ENCODE measurements at places on chromosomes 6 and 20.

GRCh38 chr6:83459663-83460062 lies 28.8 kb upstream of the ME1 start:
- DNase-seq = no peak

DNA sequence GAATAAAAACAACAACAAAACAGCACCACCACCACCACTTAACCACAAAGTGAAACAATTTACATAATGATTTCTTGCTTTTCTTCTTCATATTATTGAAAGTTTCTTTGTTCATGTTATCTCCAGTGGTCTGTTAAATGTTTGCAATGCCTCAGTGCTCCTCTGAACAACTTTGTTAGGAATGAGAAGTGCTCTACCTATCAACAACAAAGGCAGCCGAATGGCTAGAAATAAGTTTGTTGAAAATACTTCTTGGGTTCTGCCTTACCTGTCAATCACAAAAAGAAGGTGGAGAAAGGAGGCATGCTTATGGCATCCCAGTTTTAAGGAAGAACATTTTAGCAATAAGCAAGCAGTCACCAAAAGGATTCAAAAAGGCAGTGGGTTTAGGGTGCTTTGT lies 490.2 kb downstream of the PRKN start:
- no peak for DNase-seq

- DNase-seq = no peak
These were observed 129.4 kb downstream of the TRIM27 start for GRCh38 chr6:28794175-28795002.

GRCh38 chr20:60202046-60202445 lies 243.8 kb downstream of the CDH26 start:
- no peak for DNase-seq

- no peak for DNase-seq
These were observed 26.3 kb downstream of the BHLHE23 start for GRCh38 chr20:62980380-62980960.

DNA sequence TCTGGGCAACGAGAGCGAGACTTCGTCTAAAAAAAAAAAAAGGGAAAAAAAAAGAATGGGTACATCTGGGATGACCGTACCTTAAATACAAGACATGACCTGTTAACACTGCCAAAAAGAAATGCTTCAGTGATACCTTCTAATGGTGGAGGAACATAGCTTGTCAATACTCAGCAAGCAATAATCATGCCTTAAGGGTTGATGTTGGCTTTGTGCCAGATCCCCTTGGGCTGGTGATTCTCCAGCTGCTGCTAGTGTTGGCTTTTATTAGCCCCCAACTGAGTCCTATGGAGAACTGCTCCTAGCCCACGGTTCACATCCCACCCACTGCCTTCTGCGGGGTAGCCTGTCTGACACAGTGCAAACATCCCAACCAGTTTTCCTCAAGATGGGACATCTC lies 134.9 kb downstream of the PLCB1 start:
- no peak for DNase-seq

DNA sequence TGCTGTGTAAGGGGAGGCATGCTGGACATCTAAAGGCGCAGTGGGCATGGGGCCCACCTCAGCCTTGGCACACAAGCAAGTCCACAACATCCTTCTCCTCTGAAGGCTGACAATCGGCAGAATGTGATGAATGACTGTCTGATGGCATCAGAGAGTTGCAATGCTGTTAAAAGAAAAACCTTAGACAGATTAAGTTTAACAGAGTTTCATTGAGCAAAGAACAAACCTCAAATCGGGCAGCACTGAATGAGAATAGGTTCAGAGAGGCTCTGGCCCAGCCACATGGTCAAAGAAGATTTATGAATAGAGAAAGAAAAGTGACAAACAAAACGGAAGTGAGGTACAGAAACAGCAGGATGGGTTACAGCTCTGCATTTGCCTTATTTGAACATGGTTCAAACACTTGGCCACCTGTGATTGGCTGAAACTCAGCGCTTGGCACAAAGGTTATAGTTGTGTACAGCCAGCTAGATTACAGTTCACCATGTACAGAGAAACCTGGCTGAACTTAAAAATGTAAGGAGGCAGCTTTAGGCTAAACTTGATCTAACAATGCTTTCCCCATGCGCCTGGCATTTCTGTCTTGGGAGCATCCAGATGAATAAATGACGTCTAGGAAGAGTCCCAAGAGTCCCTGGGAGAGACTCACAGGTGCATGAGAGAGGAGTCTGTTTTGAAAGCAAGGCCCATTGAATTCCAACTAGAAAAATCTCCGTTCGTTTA lies 98.3 kb upstream of the IYD start:
- DNase-seq = no peak

DNA sequence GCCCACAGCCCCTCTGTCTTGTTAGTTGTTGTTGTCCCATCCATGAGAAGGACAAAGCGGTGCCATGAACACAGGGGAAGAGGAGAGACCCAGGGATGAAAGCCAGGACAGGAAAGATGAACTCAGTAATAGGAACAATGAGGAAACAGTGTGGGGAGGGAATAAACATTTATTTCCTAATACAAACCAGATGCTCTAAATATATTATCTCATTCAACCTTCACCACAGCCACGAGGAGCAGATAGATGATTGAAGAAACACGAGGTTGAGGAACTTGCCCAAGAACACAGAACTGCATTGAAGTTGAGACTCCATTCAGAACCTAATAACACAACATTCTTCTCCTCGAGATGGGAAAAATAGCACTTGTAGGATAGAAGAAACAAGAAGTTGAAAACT lies 53.0 kb upstream of the AIG1 start:
- no peak for DNase-seq

DNA sequence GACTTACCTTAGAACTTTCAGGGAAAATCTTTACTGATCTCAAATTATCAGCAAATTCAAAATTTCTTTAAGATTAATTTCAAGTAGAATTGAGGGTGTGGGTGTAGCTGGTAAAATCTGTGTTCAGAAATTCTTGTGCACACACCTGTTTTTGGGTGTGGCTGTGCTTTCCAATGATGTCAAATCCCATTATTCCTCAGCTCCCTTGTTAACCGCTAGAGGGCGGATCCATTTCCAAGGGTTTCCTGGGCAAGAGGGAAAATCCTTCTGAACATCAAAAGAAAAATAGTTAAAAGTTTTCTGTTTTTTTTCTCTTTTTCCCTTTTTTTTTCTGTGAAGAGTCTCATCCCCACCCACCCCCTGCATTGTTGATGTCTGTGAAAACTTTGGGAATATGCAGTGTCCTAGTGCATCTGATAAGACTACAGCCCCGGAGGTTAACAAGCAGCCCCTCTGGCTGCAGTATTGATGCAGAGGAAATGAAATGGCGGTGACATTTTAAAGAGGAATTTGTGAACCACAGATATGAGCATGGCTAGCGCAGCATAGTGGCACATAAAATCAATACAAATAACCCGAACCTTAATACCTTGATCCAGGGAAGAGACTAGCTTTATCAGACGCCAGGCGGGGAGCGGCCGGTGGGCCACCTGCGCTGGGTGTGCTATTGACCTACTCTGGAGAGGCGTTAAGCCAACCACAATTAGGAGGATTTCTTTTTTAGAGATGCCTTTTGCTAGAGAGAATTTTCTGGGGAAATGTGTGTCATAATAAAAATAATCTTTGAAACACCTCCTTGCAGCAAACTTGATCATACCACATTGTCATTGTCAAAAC lies 130.9 kb downstream of the FOXA2 start:
- DNase-seq = no peak

DNA sequence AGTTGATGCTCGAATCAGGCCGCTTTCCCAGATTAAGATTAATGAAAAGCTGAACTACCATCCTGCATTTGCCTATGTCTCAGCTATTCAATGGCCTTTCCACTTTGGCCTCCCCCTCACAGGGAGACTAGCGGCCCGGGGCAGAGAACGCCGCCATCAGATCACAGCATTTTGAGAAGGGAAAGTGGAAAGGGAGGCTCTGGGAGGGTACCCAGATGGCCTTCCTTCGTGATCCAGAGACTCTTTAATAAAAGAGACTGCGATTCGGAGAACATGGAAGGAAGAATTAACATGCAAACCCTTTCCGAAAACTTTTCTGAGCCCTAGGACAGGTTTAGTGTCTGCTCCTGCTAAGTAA lies 533 bp downstream of the MRPS18A start:
- no peak for DNase-seq

DNA sequence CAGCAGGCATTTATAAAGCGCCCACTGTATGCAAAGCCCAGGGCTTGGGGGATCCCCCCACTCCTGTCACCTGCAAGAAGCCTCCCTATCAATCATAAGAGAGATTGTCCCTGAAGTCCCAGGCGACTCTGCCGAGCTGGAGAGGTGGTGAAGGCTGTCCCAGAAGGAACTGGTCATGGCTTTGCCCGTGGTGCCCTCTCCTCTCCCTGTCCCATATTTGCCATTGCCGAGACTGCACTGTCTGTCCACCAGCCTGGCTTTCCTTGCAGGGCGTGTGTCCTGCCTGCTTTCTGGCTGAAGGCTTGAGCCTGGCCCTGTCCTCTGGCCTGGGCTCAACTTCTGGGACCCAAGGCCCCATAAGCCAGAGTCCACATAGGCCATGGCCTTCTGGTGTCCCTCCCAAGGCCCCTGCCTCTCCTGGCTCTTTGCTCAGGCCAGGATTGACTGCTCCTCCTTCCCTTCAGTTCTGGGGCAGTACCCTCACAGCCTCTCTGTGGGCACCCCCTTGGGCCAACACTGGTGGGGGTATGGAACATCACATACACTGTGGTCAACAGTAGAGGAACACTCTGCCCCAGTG lies 46.9 kb downstream of the CPXM1 start:
- no peak for DNase-seq

- DNase-seq = no peak
These were observed 8.4 kb downstream of the VAPB start for GRCh38 chr20:58397429-58397828.

- DNase-seq = no peak
These were observed 53.6 kb upstream of the TNFAIP3 start for GRCh38 chr6:137813308-137813970.

GRCh38 chr6:10886691-10887502 lies at the start of gene SYCP2L:
Gene SYCP2L (plus strand): TSS chr6:10887052. CDS start chr6:10887127, 75 bp downstream.
- DNase-seq = no peak

- DNase-seq = no peak
These were observed 203.4 kb upstream of the RIN2 start for GRCh38 chr20:19554666-19555065.

All from T-cell (primary cell).